RCC 7860 (cell line): ENCODE measurements at places on chromosomes 1 and 21.

- no peak for DNase-seq
Measured at GRCh38 chr1:23122023-23122748, 46.5 kb downstream of the LUZP1 start.

GRCh38 chr1:111739925-111740765, 950 bp upstream of the INKA2 start:
- DNase-seq = no peak

DNA sequence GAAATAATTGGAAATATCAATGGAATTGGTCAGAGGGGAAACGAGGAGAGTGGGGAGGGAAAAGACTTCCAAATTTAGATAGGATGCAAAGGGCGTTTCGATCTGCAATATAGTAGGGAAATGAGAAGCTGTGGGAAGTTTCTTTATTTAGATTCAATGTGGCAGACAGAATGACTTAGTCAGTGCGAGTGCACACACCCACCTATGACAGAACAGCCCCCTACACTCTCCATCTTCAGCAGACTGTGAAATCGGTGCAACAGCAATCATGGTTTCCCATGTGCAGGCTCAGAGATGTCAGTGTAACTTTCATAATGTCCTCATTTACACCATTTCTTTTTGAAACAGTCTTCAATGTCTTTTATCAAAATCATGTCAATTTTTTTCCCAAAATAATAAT, 46.0 kb downstream of the DIP2A start:
- no peak for DNase-seq

GRCh38 chr1:225933072-225933471, 7.9 kb downstream of the LEFTY2 start:
- peak; percentile 62 for DNase-seq

- DNase-seq = no peak
Measured at GRCh38 chr21:25791319-25791718, 56.5 kb downstream of the GABPA start.

DNA sequence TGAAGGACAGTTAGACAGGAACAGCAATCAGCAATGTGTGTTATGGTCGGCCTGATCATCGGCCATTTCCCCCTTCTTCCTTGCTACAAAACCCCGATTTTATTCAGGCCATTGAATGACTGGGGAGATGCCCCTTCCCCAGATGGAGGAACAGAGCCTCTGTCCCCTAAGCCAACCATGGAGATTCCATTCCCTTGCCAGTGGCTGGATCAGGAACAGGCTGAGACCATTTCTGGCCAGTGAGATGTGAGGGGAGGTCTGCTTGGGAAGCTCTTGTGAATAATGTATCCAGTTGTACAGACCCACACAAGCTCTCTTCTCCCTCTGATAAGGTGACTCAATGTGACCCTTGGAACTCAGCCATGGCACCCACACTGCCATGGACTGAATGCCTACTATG, 7.7 kb downstream of the CSRP1 start:
- DNase-seq = no peak

- no peak for DNase-seq
Measured at GRCh38 chr1:98557895-98558294, 103.6 kb upstream of the SNX7 start.

GRCh38 chr1:181038399-181038873, 4.7 kb downstream of the MR1 start:
- peak; percentile 64 for DNase-seq

DNA sequence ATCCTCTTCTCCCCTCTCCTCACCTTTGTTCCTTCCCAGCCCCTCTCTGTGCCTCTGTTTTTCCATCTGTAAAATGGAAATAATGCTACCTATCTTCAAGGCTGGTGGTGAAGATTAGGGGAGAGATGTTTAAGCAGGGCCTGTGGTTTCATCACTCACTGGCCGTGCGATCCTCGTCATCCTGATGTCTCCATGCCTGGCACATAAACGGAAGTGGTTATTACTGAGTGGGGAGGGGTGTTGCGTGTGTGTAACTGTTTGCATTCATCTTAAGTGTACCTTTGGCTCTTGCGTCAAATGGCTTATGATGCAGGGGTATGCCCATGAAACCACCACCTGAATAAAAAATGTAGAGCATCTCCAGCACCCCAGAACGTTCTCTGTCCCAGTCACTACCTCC, 17.2 kb upstream of the C1QA start:
- no peak for DNase-seq

- no peak for DNase-seq
Measured at GRCh38 chr1:194795917-194796593, 1609.6 kb upstream of the B3GALT2 start.

DNA sequence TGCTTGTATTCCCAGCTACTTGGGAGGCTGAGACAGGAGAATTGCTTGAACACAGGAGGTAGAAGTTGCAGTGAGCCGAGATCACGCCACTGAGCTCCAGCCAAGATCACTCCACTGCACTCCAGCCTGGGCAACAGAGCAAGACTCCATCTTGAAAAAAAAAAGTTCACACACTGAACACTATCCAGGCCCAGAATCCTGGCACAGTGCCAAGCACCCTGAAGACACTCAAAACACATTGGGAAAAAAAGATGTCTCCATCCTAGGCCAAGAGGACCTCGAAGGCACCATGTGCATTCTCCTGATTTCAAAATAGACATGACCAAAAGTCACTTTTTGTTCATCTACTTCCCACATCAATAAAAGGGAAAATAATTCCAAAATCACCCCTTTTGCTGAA, 38.7 kb downstream of the SLC9A1 start:
- DNase-seq = no peak

GRCh38 chr1:154460695-154461260, 41.2 kb upstream of the TDRD10 start:
- DNase-seq = no peak

DNA sequence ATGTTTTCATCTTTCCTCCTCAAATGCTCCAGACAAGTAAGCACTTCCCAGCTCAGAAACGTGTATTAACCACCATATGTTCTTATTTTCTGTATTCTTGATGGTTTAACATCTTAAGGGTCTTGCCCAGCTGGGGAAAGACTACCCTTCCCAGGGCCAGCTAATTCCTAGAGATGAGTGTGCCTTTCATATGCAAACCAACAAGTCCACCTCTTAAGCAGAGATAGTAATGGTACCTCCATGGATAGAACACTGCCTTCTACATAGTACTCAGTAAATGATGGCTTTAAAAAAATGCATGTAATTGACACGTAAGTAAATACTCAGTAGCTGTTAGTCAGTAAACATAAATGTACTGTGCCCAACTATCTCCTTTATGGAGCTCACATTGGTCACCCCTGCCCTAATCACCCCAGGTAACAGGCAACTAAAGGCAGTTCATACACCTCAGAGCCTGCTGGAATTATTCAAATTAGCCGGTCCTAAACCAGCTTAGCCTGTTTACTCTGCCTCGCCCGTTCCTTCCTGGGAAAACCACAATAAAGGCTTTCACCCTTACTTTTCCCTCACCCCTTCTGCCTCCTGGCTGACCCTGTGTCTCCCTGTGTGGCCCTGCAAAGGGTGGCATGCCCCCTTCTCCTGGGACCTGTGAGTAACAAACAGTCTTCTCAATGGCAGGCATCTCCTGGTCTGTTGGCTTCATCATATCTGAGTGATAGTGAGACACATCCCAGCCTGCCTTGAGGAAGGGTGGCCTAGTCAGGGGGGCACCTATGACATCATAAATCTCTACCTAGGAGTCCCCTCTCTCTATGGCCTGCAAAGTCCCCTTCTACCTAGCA, 40.1 kb upstream of the KLHDC7A start:
- DNase-seq = no peak

DNA sequence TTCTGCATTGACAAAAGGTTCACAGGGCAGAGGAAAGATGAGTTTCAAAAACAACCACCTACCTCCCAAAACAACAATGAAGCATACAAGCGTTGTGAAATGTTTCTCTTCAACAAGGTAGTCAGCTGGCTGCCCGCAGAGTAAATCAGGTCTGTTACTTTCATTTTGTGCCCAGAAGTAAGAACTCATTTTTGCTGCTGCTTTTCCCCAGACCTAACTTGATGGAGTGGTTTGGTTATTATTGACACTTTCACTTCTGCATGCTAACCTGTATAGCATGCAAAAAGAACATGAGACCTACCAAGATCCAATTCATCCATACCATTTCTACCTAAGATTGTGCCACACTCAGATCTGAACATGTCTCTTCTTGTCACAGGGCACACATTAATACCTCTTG, 1.3 kb downstream of the SLC9C2 start:
- no peak for DNase-seq

GRCh38 chr1:17120962-17121837, 1.9 kb upstream of the PADI2 start:
- no peak for DNase-seq

DNA sequence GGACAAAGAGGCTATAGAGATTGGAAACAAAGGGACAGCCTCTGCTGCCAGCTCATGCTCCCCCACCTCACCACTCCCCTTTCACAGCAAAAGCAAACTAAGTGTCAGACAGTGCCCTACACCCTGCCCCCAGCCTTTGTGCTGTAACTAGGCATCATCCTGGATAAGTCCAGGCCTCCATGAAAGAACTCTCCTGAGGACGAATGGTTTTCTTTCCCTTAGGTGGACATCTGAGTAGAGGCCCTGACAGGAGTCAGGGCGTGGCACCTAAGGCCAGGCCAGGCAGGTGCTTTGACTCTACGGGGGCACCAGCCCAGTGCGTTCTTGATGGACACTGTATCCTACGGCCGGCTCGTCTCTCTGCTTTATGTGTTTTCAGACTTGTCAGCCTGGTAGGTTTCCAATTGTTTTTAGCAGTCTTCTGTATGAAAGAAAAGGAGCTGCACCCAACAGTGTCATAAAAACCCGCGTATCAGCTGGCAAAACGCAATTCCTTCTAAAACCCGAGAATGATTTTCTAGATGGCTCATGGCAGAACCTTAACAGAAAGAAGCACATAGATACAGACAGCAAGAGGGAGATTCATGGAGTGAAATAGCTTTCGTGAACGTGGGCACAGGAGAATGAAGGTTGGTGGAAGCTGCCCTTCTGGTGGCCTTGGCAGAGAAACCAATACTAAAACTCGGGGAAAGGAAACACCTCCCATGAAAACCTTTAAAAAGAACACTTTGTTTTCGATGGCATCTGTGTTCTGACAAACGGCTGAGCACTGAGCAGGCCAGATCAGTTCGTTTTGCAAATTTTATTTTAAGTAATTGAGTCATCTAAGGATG, 51.7 kb upstream of the AJAP1 start:
- no peak for DNase-seq

DNA sequence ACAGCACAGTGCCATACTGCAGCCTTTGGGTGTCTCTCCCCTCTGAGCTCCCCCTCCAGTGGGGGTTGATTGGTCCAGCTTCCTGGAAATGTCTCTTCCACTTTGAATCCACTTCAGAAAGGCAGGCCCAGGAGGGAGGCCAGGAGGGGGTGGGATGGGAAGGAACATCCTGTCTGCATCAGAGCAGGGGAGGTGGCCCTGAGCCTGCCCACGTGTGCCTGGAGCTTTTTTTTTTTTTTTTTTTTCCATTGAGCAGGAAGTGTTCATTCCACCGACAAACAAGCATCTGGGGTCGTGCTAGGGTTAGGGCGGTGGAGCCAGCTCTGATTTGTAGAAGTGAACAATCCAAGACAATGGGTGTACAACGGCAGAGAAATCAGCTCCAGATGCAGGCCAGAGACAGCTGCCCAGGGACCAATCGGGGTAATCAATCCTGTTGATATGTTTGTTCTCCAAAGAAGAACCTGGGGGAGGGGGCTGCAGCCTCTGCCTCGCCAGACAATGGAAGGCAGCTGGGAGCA, 93.3 kb downstream of the SSBP3 start:
- DNase-seq = peak; percentile 25

DNA sequence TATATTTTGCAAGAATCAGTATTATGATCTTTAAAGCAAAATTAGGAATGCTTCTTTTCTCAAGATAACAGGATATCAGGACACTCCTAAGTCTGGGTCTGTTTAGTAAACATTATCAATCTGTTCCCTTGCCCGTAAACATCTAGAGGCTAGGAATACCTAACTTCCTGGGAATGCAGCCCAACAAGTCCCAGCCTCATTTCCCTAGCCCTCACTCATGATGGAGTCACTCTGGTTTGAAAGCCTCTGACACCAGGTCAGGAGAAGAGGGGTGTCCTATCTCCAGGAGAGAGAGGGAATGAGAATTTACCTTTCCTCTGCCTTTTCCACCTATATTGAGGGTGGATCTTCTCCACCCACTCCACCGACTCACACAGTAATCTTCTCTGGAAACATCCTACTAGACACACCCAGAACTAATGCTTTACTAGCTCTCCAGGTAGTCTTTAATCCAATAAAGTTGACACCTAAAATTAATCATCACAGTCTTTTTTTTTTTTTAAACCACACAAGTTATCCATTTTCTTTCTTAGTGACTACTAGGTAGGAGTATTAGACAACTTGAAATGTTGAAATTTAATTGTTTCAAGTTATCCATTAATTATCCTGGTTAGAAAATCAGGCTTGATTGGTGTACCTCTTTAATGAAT, 659.3 kb downstream of the USP25 start:
- no peak for DNase-seq

DNA sequence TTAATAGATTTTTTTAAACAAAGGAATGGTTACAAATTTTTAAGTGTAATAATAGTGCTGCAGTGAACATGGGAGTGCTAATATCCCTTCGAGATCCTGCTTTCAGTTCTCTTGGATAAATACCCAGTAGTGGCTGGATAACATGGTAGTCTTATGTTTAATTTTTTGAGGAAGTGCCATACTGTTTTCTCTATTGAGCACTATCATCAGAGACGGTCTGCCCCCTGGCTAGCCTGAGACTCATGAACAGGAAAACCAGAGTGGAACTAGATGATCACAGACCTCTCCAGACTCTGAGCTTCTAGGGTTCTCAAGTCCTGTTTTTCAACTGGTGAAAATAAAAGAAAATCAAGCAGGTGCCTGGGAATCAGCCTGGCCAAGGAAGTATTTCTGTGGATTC, 97.3 kb upstream of the MARK1 start:
- no peak for DNase-seq
